A549 treated with DMSO at 1 μM for 4 hours (cell line): ENCODE measurements at places on chromosomes 6 and 20. TPM values are rescaled to one million over a fixed set of nuclear protein-coding genes. Genes with fewer than 3 reads are reported as not detected.

WFDC2 gene
- 0.15 to 0.19 TPM in 2 of 5 replicates, not detected in the others for total RNA-seq

FAM210B gene
- total RNA-seq = 10.0 to 12.7 TPM (median 11.6 TPM) in 5 replicates

VIP gene
- not detected in 5 replicates for total RNA-seq

KCNK16 gene
- not detected in 5 replicates for total RNA-seq

GGTLC1 gene
- not detected in 5 replicates for total RNA-seq

SAMD10 gene
- 0.10 to 0.13 TPM in 2 of 5 replicates, not detected in the others for total RNA-seq

PHACTR3 gene
- 0.09 TPM in 1 of 5 replicates, not detected in the others for total RNA-seq

EYA4 gene
- total RNA-seq = 9.3 to 13.7 TPM (median 12.8 TPM) in 5 replicates

SLPI gene
- 9.1 to 13.4 TPM (median 11.7 TPM) in 5 replicates for total RNA-seq

LY6G6F gene
- not detected in 5 replicates for total RNA-seq

LGSN gene
- 2.7 to 4.8 TPM (median 4.1 TPM) in 5 replicates for total RNA-seq

PAX1 gene
- total RNA-seq = 0.05 TPM in 1 of 5 replicates, not detected in the others

PXDC1 gene
- total RNA-seq = 14.1 to 19.4 TPM (median 16.5 TPM) in 5 replicates

SOX4 gene
- total RNA-seq = 12.3 to 21.7 TPM (median 16.2 TPM) in 5 replicates

SSTR4 gene
- total RNA-seq = not detected in 5 replicates

SLC39A7 gene
- total RNA-seq = 107 to 124 TPM (median 114 TPM) in 5 replicates

RAD21L1 gene
- total RNA-seq = 0.05 to 0.12 TPM in 2 of 5 replicates, not detected in the others

CDH4 gene
- 6.7 to 10.3 TPM (median 8.4 TPM) in 5 replicates for total RNA-seq

PRICKLE4 gene
- total RNA-seq = 0.23 to 0.85 TPM (median 0.60 TPM) in 4 of 5 replicates, not detected in the other

TSPO2 gene
- not detected in 5 replicates for total RNA-seq
